CD4-positive, alpha-beta T cell treated with Interleukin-1 beta for 1 hour (primary cell): ENCODE measurements at places on chromosomes 1 and 21.

DNA sequence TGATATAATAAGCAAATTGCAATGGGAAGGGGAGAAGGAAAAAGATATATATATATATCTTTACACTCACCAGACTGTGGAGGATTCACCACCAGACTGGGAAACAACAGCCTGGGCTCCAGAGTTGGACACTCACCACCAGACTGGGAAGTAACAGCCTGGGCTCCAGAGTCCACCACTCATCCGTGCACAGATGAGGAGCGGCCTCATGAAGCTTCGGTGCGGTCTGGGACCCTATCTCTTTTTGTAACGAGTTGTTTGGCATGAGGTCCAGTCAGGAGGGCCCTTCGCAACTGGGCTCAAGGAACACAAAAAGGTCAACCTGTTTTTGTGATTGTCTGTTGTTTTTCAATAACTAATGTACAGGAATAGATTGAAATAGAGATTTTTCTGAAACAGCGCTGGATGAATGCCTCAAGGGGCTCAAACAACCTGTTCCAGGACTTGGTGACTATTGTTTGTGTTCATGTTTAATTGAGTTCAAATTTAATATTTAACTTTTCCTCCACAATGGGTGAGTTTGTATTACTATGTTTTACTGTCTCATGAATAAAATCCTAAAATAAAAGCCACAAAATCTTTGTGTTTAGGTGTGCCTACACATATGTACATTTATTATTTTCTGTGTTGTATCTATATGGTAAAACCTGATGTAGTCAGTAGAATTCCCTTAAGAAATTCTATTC is 40.1 kb downstream of the S100A10 start:
- DNase-seq = no peak

- DNase-seq = no peak
These were observed 414.0 kb downstream of the CAMTA1 start for GRCh38 chr1:7199077-7199779.

- DNase-seq = no peak
These were observed 2.6 kb downstream of the NDC1 start for GRCh38 chr1:53835491-53835890.

DNA sequence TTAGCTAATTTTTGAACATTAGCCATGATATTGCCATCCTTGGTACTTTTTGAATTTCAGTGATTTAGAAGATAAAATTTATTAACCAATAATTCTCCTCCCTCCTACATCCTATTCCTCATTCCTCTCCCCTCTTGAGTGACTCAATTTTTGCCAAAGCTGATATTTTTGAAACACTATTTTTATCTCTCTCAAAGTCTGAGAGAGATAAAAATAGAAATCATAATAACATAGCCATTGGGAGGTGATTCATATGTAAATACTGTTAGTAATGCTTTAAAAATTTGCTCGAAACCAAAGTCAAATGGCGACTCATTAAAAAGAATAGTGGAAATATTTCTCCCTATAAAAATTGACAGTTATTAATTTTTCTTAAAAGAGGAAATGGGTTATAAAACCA is 97.4 kb downstream of the PATJ start:
- no peak for DNase-seq

- DNase-seq = no peak
These were observed 24.0 kb upstream of the LIN9 start for GRCh38 chr1:226332947-226333346.

- no peak for DNase-seq
These were observed 121.2 kb downstream of the SPSB1 start for GRCh38 chr1:9413877-9414213.

DNA sequence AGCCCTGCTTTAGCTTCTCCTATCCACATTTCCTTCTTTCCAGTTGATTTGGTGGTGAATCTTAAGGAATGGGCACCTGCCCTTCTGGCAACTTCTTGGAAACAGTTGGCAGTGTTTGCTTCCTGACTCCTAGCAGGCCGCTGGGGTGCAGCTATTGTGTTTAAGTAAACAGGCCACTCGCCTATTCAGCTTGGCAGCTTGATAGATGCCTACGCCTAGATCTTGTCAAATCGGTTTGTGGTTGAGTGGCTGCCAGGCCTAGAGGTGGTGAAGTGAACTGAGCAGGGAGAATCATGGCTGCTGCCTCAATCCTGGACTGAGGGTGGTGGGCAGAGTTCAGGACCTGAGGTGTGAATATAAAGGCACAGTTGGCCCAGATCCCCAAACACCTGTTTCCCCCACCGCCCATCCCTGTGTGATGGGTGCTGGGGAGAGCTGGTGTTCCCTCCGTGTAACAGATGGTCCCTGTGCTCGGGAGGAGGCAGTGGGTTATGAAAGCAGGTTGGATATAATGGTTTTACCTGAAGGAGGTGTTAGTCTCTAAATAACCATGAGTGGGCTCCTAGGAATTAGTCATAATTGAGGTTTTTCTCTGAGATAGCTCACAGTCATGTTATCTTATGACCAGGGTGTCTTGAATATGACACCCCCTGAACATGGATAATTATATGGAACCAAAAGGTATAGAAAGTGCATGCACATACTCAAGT is 940 bp upstream of the PLA2G2C start:
- DNase-seq = peak; percentile 45

- no peak for DNase-seq
These were observed 65.6 kb upstream of the IRF2BP2 start for GRCh38 chr1:234675572-234675971.

DNA sequence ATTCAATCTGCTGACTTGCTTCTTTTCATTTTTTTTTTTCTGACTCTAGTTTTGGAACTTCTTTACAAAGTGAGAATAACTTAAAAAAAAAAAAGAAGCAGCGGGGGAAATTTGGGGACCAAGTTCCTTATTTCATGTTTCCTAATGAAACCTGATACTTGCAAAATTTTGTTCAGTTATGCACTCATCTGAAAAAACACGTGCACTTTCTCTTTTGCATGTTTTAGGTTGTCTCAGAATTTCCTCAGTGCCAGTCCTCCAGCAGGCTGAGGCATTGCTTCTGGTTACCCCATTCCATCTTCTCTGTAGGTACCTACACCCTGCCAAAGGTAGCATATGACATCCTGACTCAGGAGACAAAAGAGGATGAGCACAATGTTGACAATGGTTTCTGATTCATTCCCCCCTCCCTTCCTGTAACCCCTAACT is 299.7 kb downstream of the GRIK1 start:
- DNase-seq = peak; percentile 4

DNA sequence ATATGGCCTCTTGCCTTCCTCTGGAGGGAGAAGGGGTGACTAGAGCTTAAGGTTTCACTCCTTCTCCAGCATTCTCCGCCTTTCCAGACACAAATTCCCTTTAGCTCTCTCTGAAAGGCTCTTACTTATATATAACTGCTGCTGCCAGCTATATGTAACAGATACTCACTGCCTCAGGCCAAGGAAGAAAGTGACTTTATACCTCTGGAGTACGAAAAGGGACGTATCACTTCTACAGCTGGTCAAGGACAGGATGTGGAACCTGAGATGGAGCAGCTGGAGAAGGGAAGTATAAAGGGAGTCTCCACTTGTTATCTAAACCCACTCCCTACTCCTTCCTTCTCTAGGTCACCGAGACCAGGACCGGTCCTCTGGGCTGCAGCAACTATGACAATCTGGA is 102.4 kb downstream of the BRINP2 start:
- no peak for DNase-seq

- no peak for DNase-seq
These were observed 172.7 kb downstream of the CRB1 start for GRCh38 chr1:197440715-197441114.

DNA sequence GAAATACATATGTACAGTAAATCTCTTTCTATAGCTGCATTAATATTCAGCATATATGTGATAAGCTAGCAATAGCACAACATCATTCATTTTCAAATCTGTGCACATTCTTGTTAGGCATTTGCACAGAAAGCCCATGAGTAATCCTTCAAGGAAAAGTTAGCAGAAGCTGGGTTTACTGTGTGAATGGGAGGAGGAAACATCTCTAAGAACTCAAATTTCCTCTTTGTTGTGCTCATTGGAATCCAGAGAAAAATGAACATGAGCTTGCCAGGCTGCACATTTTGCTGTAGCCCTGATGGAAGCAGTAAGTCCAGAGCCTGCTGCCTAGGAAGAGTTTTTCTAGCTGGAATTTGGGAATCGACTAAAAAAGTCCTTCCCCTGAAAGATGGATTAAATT is 214.2 kb upstream of the FOXD3 start:
- DNase-seq = no peak

DNA sequence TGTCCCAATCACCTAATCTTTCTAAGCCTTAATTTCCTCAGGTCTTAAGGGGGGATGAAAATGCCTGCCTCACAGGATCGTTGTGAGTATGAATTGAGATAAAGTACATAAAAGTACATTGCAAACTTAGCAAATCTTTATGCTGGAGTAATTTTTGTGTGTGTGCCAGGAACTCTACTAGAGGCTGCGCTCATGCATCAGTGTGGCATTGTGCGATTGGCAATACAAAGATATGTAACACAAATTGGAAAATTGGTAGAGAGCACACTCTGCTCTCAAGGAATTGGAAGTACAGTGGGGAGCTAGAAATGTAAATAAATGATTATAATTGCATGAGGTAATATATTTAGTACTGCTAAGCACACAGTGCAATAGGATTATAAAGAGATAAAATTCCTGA is 398.3 kb downstream of the DUSP10 start:
- no peak for DNase-seq

DNA sequence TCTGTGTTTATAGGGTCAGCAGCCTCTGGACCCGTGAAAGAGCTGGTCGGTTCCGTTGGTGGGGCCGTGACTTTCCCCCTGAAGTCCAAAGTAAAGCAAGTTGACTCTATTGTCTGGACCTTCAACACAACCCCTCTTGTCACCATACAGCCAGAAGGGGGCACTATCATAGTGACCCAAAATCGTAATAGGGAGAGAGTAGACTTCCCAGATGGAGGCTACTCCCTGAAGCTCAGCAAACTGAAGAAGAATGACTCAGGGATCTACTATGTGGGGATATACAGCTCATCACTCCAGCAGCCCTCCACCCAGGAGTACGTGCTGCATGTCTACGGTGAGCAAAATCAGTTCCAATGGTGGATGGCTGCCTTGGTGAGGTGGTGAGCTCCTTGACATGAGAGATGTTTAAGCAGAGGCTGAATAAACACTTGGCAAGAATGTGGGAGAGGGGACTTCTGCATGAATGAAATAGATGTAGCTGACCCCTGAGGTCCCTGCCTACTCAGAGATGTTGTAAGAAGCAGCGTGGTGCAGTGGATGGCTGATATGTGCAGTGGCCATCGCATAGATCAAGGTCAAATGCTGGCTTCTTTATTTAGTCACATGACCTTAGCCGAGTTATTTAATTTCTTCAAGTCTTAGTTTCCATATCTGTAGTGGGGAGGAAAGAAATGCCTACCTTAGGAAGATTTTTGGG is 9.3 kb downstream of the SLAMF7 start:
- no peak for DNase-seq

- DNase-seq = no peak
These were observed 10.0 kb downstream of the TP53BP2 start for GRCh38 chr1:223835754-223836153.

DNA sequence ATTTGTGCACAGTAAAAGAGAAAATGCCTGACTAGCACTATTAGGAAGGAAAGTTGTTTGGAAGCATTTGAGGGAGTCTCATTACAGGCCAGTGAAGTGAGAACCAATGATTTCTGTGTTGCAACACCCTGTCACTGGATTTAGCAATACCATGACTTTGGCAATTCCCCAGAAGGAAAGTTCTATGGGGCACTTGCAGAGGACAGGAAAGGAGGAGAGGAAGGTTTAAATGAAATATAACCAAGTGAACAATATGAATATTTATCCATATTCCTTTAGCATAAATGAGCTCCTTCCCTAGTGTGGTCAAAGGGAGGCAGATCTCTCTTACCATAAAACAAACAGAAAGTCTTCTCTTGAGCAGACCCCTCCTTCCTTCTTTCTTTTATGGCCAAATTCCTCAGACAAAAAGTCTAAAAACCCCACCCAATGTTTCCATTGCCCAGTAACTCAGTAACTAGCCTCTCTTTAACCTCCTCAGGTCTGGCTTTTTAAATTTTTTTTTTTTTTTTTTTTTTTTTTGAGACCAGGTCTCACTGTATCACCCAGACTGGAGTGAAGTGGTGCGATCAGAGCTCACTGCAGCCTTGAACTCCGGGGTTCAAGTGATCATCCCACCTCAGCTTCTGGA is 5.5 kb downstream of the TLR5 start:
- DNase-seq = no peak

DNA sequence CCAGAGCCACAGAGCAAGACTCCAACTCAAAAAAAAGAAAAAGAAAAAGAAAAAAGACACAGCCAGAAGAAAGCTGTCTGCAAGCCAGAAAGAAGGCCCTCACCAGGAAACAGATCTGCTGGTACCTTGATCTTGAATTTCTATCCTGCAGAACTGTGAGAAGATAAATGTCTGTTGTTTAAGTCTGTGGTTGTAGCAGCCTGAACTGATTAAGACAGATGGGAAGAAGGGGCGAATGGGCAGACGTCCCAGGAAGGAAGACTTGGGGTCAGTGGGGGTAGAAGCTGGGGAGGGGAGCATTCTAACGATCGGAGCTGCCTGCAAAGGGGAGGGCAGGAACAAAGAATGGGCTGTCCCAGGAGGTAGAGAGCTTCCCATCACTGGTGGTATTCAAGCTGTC is 6.3 kb downstream of the SLC2A7 start:
- DNase-seq = no peak

- no peak for DNase-seq
These were observed 470.8 kb downstream of the AJAP1 start for GRCh38 chr1:5125208-5125607.

- DNase-seq = no peak
These were observed 11.6 kb downstream of the GNG4 start for GRCh38 chr1:235637756-235638534.

- peak; percentile 25 for DNase-seq
These were observed 2.9 kb downstream of the GFI1 start for GRCh38 chr1:92483610-92484471.

GRCh38 chr1:19088717-19089442 is 121.2 kb downstream of the UBR4 start:
- no peak for DNase-seq
